K562 (cell line): ENCODE measurements at places on chromosomes 16 and 17. TPM values are rescaled to one million over a fixed set of nuclear protein-coding genes. Genes with fewer than 3 reads are reported as not detected.

GRCh38 chr17:31431098-31431851 is 39.8 kb downstream of the RAB11FIP4 start:
- H3K27me3 ChIP-seq, result peaks cover 35% of the 10 kb centered on the region
- H3K27ac ChIP-seq, result no peak overlapping the region
- no peaks in the 10 kb centered on the region for H3K36me3 ChIP-seq
- no peak for DNase-seq

GRCh38 chr17:74466111-74466827 is at the start of gene CD300A:
CD300A (plus strand) TSS chr17:74466634; CDS start chr17:74466704, 70 bp downstream.
- H3K36me3 ChIP-seq, result no peaks in the 10 kb centered on the region
- DNase-seq, result no peak
- no peak within 1 kb of the TSS for H3K4me3 ChIP-seq
- H3K27ac ChIP-seq, result no peak within 1 kb of the TSS

The DNAH9 gene
- not detected in 2 replicates for total RNA-seq

The RASL10B gene
- 0.11 and 0.22 TPM in 2 replicates for total RNA-seq

The PRAC1 gene
- not detected in 2 replicates for total RNA-seq

The NEUROD2 gene
- total RNA-seq, result not detected in 2 replicates
